ENCODE measurements at places on chromosomes 2 and 18. TPM values are rescaled to one million over a fixed set of nuclear protein-coding genes. Genes with fewer than 3 reads are reported as not detected.
A peak's percentile ranks its signal among the peaks of the same experiment; 100 is the strongest.

- H3K27ac ChIP-seq = peak overlapping the region; percentile 77
- peaks cover 39% of the 10 kb centered on the region for H3K36me3 ChIP-seq
- H3K27me3 ChIP-seq = no peaks in the 10 kb centered on the region
- H3K4me1 ChIP-seq = peaks cover 7% of the 10 kb centered on the region
Observed at GRCh38 chr2:85326406-85327159, 1.2 kb downstream of the TGOLN2 start.

GRCh38 chr2:120489023-120489422 lies 143.1 kb downstream of the INHBB start:
- DNase-seq = no peak
- H3K4me3 ChIP-seq = no peak overlapping the region
- no peaks in the 10 kb centered on the region for H3K36me3 ChIP-seq

- DNase-seq = no peak
- H3K4me3 ChIP-seq = peak overlapping the region; percentile 99
- peaks cover 19% of the 10 kb centered on the region for H3K4me1 ChIP-seq
- H3K27ac ChIP-seq = peak overlapping the region; percentile 55
- H3K27me3 ChIP-seq = no peaks in the 10 kb centered on the region
Observed at GRCh38 chr2:37669446-37669845, 2.0 kb downstream of the CDC42EP3 start.

GRCh38 chr2:216743781-216744180 lies 48.4 kb upstream of the IGFBP5 start:
- no peaks in the 10 kb centered on the region for H3K27me3 ChIP-seq
- H3K4me3 ChIP-seq = no peak overlapping the region
- peak overlapping the region; percentile 73 for H3K27ac ChIP-seq
- no peaks in the 10 kb centered on the region for H3K36me3 ChIP-seq

GRCh38 chr2:135870571-135870970 lies 5.7 kb downstream of the MCM6 start:
- peaks cover 4% of the 10 kb centered on the region for H3K4me1 ChIP-seq
- no peak for DNase-seq
- H3K27me3 ChIP-seq = no peaks in the 10 kb centered on the region
- peaks cover 15% of the 10 kb centered on the region for H3K36me3 ChIP-seq
- no peak overlapping the region for H3K27ac ChIP-seq

GRCh38 chr18:11096411-11096810 lies 53.0 kb downstream of the PIEZO2 start:
- H3K4me3 ChIP-seq = no peak overlapping the region
- H3K4me1 ChIP-seq = peaks cover 6% of the 10 kb centered on the region
- H3K27ac ChIP-seq = no peak overlapping the region
- no peaks in the 10 kb centered on the region for H3K36me3 ChIP-seq

DNA sequence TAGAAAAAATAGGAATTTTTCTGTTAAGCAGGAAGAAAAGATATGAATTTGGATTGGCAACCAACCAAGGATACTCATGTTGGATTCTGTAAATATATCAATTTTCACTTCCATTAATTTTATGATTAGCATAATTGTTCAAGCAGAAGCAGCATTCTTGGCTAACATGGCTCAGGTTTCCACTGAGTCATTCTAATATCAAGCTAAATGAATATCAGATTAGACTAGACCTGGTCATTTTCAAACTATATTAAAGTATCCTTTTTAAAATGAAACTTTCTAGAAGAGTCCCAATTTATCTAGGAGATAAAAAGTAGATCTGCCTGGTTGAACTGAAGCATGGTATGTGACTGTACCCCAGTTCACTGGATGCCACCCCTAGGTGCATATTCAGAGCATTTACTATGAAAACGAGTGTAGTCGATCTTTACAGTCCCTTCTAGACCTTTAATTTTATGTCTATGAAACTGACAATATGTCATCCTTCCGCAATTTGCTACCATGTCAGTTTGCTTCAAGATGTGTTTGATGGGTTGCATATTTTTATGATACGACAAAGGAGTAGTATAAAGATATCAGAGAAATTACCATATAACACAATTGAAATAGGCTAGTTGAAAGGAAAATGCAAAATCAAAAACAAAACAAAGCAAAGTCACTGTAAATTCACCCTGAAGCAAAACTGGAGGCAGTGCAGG lies 704.9 kb downstream of the ERBB4 start:
- no peaks in the 10 kb centered on the region for H3K4me1 ChIP-seq
- H3K4me3 ChIP-seq = no peak overlapping the region
- no peaks in the 10 kb centered on the region for H3K36me3 ChIP-seq
- H3K27me3 ChIP-seq = no peaks in the 10 kb centered on the region
- no peak for DNase-seq
- H3K27ac ChIP-seq = no peak overlapping the region

DNA sequence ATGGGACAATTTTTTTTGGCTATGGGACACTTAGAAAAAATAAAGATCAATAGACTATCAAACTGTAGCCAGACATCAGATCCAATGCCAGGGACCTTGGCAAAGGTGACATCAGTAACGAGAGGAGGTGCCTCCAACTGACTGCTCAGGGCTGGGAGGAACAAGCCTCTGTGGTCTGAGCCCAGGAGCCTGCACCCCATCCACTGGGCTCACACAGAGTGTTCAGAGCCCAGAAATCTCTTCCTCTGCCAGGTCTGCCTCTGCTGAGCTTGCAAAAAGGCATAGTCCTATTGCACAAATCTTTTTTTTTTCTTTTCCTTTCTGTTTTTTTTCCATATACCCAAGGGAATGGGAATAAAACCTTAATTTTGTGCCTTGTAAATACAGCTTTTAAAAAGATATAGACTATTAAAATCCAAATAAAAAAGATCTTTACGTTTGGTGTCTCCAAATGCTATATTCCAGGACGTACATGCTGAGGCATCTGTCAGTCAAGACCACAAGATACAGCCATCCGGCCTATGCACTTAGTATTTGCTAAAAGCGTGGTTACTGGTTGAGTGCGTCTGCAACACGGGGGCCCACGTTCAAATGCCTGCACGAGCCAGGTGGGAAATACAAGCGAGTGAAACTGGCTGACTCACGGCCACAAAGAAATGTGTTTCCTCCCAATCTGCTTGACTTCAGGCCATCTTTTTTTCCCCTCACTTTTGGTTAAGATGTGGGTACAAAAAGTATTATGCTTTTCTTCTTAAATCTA lies 7.8 kb upstream of the ARHGAP25 start:
- peaks cover 13% of the 10 kb centered on the region for H3K4me1 ChIP-seq
- H3K4me3 ChIP-seq = no peak overlapping the region
- H3K27ac ChIP-seq = no peak overlapping the region

GRCh38 chr2:160936044-160936806 lies 224.0 kb upstream of the TANK start:
- H3K4me3 ChIP-seq = no peak overlapping the region

- no peaks in the 10 kb centered on the region for H3K27me3 ChIP-seq
- H3K4me1 ChIP-seq = no peaks in the 10 kb centered on the region
- no peak overlapping the region for H3K27ac ChIP-seq
- no peaks in the 10 kb centered on the region for H3K36me3 ChIP-seq
Observed at GRCh38 chr2:130845505-130846085, 8.9 kb downstream of the ARHGEF4 start.

DNA sequence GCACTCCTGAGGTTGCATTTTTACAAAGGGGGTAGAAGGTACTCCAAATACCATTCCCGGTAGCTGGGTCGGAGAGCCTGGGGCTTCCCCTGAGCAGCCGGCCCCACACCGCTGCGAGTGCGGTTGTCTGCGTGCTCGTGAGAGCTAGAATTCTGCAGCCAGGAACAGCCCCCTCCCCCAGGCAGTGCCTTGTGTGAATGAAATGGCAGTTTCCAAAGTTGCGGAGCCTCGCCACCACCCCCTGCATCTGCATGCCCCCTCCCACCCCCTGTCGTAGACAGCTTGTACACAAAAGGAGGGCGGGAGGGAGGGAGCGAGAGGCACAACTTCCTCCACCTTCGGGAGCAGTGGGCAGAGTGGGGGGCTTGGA lies 1.1 kb downstream of the MYCN start:
- H3K36me3 ChIP-seq = no peaks in the 10 kb centered on the region
- H3K4me1 ChIP-seq = no peaks in the 10 kb centered on the region
- DNase-seq = no peak
- no peak overlapping the region for H3K27ac ChIP-seq
- H3K4me3 ChIP-seq = no peak overlapping the region

DNA sequence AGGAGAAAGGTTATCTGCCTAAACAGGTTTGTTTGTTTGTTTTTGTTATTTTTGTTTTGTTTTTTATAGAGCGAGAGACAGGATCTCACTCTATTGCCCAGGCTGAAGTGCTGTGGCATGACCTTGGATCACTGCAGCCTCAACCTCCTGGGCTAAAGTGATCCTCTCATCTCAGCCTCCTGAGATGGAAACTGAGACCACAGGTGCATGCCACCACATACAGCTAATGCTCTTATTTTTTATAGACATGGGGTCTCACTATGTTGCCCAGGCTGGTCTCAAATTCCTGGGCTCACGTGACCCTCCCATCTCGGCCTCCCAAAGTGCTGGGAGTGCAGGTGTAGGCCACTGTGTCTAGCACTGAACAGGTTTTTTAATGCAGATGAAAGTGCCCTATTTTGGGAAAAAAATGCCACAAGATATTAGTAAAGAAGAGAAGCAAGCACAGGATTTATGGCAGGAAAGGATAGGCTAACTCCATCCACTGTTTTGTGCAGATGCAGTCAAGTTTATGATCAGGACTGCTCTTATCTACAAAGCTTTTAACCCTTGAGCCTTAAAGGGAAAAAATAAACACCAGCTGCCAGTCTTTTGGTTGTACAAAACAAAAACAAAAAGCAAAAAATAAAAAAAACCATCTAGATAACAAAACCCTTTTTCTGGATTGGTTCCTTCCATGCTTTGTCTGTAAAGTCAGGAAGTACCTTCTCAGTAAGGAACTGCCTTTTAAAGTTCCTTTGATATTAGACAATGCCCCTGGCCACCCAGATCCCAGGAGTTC lies 29.4 kb downstream of the MAP4K3 start:
- no peak overlapping the region for H3K27ac ChIP-seq
- no peak overlapping the region for H3K4me3 ChIP-seq
- H3K27me3 ChIP-seq = no peaks in the 10 kb centered on the region
- H3K36me3 ChIP-seq = peaks cover 8% of the 10 kb centered on the region
- DNase-seq = no peak

- no peak overlapping the region for H3K27ac ChIP-seq
- peaks cover 44% of the 10 kb centered on the region for H3K4me1 ChIP-seq
Observed at GRCh38 chr2:9247786-9248185, 41.2 kb downstream of the ASAP2 start.

DNA sequence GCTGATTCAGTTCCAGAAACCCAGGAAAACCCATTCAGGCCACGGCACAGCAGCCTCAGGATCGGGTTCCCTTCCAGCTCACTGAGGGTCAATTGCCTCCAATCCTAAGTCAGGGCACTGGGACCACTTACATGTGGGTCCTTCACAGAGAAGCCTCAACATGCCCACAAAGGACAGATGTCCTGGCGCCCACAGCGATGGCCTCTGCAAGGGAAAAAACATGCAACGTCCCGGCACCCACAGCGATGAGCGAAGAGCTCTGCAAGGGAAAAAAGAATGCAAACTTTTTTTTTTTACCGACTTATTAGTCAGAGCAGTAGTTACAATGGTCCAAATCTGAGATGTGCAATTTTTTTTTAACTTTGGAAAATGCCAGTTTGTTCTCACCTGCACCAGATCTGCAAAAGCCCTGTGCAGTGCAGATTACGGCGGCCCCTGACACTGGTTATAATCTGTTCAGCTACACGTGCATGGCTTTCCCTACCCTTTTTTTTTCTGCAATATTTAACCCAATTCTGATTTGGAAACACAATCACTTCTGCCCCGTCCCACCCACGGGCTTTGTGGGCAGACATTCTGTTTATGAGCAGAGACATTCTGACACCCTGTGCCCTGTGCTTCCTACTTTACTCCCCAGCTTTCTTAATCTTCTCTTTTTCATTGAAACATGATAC lies 159.3 kb upstream of the SALL3 start:
- H3K4me3 ChIP-seq = no peak overlapping the region
- no peaks in the 10 kb centered on the region for H3K4me1 ChIP-seq

- H3K27me3 ChIP-seq = no peaks in the 10 kb centered on the region
- H3K4me1 ChIP-seq = peaks cover 9% of the 10 kb centered on the region
- no peak for DNase-seq
- no peaks in the 10 kb centered on the region for H3K36me3 ChIP-seq
- H3K27ac ChIP-seq = no peak overlapping the region
Observed at GRCh38 chr2:19759880-19760279, 141.9 kb downstream of the TTC32 start.

GRCh38 chr2:219959471-219959870 lies 332.0 kb downstream of the SLC4A3 start:
- H3K4me1 ChIP-seq = no peaks in the 10 kb centered on the region
- H3K4me3 ChIP-seq = no peak overlapping the region
- H3K27me3 ChIP-seq = no peaks in the 10 kb centered on the region
- H3K36me3 ChIP-seq = no peaks in the 10 kb centered on the region
- peak; percentile 72 for DNase-seq

GRCh38 chr2:88770016-88770415 lies 78.5 kb downstream of the RPIA start:
- H3K4me1 ChIP-seq = no peaks in the 10 kb centered on the region
- no peak overlapping the region for H3K4me3 ChIP-seq
- DNase-seq = no peak
- no peak overlapping the region for H3K27ac ChIP-seq
- H3K27me3 ChIP-seq = peaks cover 4% of the 10 kb centered on the region
- H3K36me3 ChIP-seq = no peaks in the 10 kb centered on the region

- no peak overlapping the region for H3K4me3 ChIP-seq
- peaks cover 12% of the 10 kb centered on the region for H3K4me1 ChIP-seq
- no peaks in the 10 kb centered on the region for H3K27me3 ChIP-seq
- no peaks in the 10 kb centered on the region for H3K36me3 ChIP-seq
- no peak overlapping the region for H3K27ac ChIP-seq
Observed at GRCh38 chr2:15159206-15159605, 401.9 kb downstream of the NBAS start.

DNA sequence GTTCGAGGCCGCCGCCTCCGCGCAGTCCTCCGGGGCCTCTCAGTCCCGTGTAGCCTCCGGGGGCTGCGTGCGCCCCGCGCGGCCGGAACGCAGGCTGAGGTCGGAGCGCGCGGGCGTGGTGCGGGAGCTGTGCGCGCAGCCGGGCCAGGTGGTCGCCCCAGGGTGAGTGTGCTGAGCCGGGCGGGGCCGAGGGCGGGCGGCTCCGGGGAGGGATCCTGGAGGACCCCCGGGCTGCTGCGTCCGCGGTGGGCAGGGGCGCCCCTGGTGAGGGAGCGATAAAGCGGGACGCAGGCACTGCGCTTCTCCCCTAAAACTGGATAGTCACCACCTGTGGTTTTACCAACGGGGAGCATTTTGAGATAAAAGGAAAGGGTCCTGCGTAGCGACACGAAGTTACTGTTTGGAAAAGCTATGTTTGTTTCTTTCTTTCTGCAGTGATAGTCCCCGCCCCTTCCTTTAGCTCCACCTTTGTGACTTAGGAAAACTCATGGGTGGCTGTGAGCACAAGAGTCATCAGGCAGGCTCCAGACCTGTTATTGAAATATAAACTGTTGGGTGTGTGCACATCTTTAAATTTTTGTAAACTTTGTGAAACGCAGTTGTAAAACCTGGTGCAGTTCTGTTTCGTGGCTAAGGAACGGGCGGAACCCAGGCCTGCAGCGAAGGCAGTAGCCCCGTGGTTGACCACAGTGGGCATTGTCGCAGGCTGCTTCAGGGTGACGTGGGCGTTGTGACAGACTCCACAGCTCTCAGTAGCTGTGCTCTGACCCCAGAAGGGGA lies 687 bp downstream of the CTDP1 start:
- peak overlapping the region; percentile 88 for H3K4me3 ChIP-seq
- H3K36me3 ChIP-seq = peaks cover 2% of the 10 kb centered on the region
- H3K4me1 ChIP-seq = peaks cover 9% of the 10 kb centered on the region
- DNase-seq = peak; percentile 52

The UGT1A3 gene
- polyA plus RNA-seq = not detected

The ANAPC1 gene
- 11.7 TPM for polyA plus RNA-seq

The FAM168B gene
- 121 TPM for polyA plus RNA-seq

The AQP12A gene
- not detected for polyA plus RNA-seq

The BCL11A gene
- 1.0 TPM for polyA plus RNA-seq

The ACADL gene
- not detected for polyA plus RNA-seq

The ALK gene
- not detected for polyA plus RNA-seq

The SLC4A5 gene
- 0.20 TPM for polyA plus RNA-seq

The GRHL1 gene
- polyA plus RNA-seq = 0.26 TPM

The TBR1 gene
- 0.06 TPM for polyA plus RNA-seq

The FAM237A gene
- polyA plus RNA-seq = not detected
